ENCODE measurements at places on chromosomes 11 and 22.

DNA sequence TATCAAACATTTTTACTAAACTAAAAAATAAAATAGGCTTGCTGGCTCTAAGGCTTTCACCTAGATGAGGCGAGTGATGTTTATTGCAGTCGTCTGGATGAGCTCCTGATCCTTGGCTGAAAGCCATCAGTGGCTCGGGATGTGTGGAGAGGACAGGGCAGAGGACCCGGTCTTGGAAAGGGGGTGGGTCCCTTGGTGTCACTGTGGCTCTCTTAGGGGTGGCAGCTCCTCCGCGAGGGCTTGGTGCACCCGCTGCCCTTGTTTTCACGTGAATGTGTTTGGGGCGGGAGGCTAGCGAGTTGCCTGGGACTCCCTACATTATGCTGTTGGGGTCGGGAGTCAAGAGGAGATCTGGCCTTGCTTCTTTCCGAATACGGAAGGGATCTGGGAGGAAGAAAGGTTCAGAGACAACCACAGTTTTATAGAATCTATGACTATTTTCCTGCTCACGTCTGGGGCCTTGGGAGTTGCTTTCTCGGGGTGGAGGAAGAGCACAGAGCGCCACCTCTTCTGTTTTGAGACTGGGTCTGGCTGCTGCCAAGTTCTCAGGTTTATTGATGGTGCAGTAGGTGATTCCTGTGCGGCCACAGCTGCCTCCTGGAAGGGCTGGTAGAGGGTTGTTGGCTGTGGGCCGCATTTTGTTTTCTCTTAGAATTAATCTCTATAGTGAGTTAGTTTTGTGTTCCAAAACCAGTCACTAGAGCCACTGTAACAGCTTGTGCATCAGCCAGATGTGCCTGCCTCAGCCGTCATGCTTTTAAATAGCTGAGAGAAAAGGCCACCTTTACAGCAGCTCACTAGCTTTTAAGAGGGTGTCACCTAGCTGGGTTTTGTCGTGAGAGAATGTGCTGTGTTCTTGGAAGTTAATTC is 12.8 kb downstream of the TBC1D22A start:
- DNase-seq: no peak

GRCh38 chr22:32202539-32203180 is 2.2 kb downstream of the RFPL2 start:
- no peak for DNase-seq

DNA sequence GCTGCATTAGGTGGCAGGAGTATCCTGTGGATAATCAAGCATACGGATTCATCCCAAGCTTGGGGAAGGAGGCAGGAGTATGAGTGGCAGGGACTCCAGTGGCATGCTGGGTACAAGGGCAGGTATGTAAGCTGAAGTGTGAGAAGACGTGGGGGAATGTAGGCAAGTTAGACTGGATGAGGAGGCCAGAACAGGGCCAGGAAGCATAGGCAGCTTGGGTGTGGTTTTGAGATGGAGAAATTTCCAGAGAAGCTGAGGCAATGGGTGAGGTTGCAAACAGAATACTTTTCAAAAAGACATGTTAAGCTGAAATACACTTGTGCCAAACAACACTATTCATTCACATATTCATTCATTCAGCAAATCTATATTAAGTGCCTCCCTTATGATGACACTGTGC is 43.1 kb upstream of the AMOTL1 start:
- no peak for DNase-seq

DNA sequence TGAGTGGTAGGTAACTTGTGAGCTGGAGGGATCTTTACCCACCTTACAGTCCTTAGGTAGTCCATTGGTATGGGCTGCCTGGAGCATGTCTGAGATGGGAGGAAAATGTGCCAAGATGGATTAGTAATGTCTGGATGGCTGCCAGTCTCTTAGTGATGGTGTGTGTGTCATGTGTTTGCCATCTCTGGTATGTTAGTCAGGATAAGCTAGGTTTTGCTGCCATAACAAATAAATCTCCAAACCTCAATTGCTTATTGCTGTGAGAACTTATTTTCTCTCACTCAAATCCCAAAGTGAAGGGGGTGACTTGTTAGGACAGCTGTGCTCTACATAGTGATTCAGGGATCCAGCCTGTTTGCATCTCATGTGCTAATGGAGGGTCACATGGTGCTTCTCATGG is 40.9 kb upstream of the MYEOV start:
- DNase-seq: no peak

GRCh38 chr11:28690746-28691145 is 582.6 kb downstream of the METTL15 start:
- no peak for DNase-seq

DNA sequence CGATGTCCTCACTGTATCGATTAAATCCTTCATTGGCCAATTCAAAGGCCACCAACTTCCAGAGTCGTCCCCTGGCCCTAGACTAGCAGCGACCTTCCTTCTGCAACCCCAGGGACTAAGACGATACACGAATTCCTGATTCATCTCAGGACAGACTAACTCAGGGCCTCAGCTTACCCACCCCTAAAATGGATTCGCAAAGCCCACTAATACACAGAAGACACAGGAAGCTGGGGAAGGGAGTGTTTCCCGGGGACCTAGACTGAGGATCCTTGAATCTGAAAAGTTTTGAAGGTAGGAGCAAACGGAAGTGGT is 509 bp downstream of the LAMTOR1 start:
- DNase-seq: no peak

GRCh38 chr11:47033439-47033838 is 96.9 kb downstream of the CSTPP1 start:
- no peak for DNase-seq

- DNase-seq: no peak
These were observed 3.2 kb upstream of the CACNA1I start for GRCh38 chr22:39567135-39567946.

- peak; percentile 34 for DNase-seq
These were observed 8.6 kb upstream of the APOBEC3B start for GRCh38 chr22:38973289-38974169.

GRCh38 chr11:32418836-32419235 is 16.5 kb downstream of the WT1 start:
- no peak for DNase-seq

GRCh38 chr22:41925783-41926460 is 684 bp downstream of the TNFRSF13C start:
- DNase-seq: peak; percentile 60

- no peak for DNase-seq
These were observed 172.0 kb upstream of the CADM1 start for GRCh38 chr11:115676206-115676605.

- no peak for DNase-seq
These were observed 297.4 kb downstream of the OPCML start for GRCh38 chr11:133234883-133235282.

GRCh38 chr11:125123947-125124617 is 12.7 kb upstream of the TMEM218 start:
- no peak for DNase-seq

- DNase-seq: no peak
These were observed 154.4 kb downstream of the FEZ1 start for GRCh38 chr11:125341676-125342075.

- DNase-seq: no peak
These were observed 804 bp upstream of the CREBZF start for GRCh38 chr11:85665733-85666132.

- no peak for DNase-seq
These were observed 35.2 kb upstream of the TFIP11 start for GRCh38 chr22:26547426-26547825.

- no peak for DNase-seq
These were observed 3.6 kb downstream of the USP35 start for GRCh38 chr11:78192223-78192719.

- no peak for DNase-seq
These were observed 20.5 kb downstream of the TST start for GRCh38 chr22:36998620-36999351.

- DNase-seq: no peak
These were observed 308.6 kb downstream of the DLG2 start for GRCh38 chr11:85318573-85318972.

GRCh38 chr11:113023228-113023627 is 62.0 kb downstream of the NCAM1 start:
- no peak for DNase-seq

GRCh38 chr11:61756452-61757212 is 4.2 kb downstream of the MYRF start:
- no peak for DNase-seq

DNA sequence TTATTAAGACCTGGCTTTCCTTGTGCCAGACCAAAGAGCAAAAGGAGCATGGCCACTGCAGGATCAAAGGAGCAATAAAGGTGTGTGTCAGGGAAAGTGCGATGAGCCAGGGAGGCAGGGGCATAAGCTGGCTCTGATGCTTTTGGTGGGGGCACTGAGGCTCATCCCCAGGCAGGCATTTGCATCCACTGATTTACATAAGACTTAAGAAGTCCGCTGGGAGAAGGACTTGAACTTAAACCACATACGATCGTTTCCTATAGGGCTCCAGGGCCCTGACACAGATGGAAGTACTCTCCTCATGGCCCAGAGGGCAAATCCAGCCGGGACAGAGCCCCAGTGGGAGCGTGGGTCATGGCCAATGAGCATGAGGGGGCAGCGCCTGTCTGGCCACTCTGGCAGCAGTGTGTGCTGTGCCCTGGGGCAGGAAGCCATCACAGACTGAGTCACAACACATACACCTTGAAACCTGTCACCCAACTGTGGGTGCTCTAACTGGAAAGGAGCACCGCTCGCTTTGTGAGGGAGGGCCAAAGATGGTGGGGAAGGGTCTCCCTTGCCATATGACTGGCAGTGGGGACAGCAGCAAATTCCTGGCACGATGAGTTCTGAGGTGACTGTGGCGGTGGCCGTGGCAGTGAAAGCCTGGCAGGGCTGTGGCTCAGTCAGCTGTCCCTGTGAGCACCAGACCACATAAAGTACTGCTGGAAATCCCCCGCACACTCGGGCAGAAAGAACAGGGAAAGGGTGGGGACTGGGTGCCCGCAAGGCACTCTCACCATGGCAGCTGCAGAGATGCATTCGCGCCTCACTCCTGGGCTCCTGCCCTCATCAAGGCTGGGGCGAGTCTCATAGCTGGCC is 79.4 kb upstream of the LMO1 start:
- DNase-seq: no peak

- DNase-seq: no peak
These were observed 25.3 kb downstream of the CUL5 start for GRCh38 chr11:108034034-108034433.

DNA sequence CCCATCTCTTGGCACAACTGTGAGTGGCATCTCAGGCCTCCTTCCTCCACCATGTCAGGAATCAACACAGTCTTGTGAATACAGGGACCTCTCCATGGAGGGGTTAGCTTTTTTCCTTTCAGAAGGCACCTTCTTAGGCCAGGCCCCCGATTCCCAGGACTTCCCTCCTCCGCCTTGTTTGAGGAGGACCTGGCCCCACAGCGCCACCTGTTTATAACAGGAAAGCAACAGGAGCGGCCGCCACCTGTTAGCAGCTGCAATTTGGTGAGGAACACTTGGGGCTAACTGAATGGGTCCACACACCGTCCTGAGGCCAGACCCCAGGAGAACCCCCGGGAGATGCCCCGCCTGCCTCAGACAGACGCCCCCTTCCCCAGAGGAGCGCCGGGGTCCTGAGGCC is 3.8 kb upstream of the PKP3 start:
- DNase-seq: no peak

GRCh38 chr11:78646564-78647185 is 72.0 kb upstream of the NARS2 start:
- peak; percentile 16 for DNase-seq

DNA sequence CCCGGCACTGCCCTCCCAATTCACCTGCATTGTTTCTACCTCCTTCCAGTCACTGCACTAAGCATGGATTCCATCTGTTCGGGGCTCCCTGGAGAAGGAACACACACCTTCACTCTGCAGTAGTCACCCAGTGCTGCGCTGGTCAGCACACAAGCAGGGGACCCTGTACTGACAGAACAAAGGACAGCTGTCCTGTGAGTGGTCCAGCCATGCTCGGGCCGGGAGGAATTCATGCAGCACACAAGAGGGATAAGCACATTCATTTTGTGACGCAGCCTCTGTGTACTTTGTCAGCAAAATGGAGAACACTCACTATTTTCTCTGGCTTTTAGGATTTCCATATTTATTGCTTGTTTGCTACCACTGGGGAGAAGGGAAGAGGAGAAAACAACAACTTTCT is 167.3 kb downstream of the NTM start:
- DNase-seq: no peak

GRCh38 chr22:42693763-42694683 is 26.6 kb downstream of the A4GALT start:
- no peak for DNase-seq

- no peak for DNase-seq
These were observed 935 bp downstream of the TRIM68 start for GRCh38 chr11:4607096-4607495.

DNA sequence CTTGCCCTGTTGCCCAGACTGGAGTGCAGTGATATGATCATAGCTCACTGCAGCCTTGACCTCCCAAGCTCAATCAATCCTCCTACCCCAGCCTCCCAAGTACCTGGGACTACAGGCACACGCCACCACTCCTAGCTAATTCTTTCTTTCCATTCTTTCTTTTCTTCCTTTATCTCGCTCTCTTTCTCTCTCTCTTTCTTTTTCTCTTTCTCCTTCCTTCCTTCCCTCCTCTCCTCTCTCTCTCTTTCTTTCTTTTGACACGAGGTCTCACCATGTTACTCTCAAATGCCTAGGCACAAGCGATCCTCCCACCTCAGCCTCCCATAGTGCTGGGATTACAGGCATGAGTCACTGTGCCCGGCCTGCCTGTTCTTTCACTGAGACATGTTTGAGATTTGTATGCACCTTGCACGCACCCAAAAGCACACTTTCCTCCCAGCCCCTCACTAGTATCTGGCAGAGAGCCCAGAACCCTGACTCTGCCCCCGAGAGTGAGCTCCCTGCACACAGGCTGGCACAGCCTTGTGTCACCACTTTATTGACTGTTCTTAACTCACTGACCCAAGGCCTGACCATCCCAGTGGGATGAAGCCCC is 56.8 kb downstream of the CD6 start:
- DNase-seq: no peak

GRCh38 chr11:13461291-13461690 is 1.7 kb downstream of the BTBD10 start:
- no peak for DNase-seq

GRCh38 chr11:66561178-66561974 is 7.0 kb downstream of the CTSF start:
- no peak for DNase-seq

GRCh38 chr22:47587361-47587760 is 824.9 kb downstream of the TBC1D22A start:
- DNase-seq: no peak

- DNase-seq: no peak
These were observed 15.3 kb upstream of the ZBTB16 start for GRCh38 chr11:114044042-114044871.

All from stimulated activated CD8-positive, alpha-beta memory T cell treated with anti-CD3 and anti-CD28 coated beads, Interleukin-2, amount 100 ng/mL, for 1 hour (primary cell).